ENCODE measurements at places on chromosomes 7 and 10.

DNA sequence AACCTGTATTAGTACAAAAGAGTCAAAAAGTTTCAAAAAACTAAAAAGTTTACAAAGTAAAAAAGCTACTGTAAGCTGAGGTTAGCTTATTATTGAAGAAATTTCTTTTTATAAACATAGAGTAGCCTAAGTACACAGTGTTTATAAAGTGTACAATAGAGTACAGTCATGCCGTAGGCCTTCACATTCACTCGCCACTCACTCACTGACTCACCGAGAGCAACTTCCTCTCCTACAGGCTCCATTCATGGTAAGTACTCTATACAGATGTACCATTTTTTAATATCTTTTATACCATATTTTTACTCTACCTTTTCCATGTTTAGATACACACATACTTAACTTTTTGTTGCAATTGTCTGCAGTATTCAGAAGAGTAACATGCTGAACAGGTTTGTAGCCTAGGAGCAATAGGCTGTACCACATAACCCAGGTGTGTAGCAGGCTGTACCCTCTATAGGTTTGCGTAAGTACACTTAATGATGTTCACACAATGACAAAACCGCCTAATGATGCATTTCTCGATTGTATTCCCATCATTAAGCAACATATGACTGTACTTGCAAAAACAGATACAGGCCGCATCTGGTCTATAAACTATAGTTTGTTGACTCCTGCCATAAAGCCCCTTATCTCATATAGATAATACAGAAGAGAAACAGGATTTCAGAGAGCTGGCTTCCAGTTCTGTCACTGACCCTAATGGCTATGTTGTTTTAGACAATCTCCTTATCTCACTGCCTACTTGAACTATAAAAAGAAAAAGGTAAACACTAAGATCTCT lies 438.8 kb downstream of the HTR7 start:
- no peak for DNase-seq

DNA sequence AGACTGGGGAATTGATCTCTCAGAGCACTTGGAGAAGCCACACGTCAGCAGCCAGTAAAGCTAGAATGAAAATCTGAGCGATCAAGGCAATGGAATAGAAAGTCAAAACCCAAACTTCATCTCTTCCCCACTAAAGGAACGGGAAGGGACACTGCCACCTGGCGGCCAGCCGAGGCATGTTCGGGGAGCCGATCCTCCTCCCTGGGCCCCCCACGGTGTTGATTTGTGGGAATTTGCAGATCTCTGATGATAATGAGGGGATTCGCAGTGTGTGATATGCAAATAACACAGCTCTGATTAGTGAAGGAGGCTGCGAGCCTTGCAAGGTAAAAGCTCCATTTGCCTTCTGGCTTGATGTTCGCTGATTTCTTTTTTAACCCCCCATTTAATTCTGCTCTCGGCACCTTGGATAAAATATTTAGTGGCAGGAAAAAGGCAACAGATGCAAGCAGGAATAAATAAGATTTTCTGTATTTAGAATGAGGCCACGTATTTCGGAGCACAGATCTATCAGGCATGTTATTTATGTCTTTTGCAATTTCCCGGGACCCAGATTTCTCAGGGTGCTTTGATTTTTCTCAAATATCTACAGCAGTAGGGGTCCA lies 258.6 kb downstream of the PAXIP1 start:
- peak; percentile 15 for DNase-seq

DNA sequence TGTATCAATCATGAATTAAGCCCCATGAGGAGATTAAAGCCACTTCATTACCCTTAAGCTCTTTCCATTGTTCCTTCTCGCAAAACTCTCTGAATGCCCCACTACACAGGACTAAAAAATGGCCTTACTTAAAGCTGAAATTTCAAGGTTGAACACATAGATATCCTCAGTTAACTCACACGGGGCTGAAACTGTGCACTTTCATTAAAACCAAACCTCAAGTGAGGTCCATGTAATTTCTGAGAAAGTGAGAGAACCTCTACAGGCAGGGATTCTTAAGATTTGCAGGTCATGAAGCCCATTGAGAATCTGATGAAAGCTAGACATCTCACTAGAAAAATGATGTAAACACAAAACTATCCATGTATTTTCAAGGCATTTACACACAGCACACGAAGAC lies 15.9 kb downstream of the DENND11 start:
- no peak for DNase-seq

DNA sequence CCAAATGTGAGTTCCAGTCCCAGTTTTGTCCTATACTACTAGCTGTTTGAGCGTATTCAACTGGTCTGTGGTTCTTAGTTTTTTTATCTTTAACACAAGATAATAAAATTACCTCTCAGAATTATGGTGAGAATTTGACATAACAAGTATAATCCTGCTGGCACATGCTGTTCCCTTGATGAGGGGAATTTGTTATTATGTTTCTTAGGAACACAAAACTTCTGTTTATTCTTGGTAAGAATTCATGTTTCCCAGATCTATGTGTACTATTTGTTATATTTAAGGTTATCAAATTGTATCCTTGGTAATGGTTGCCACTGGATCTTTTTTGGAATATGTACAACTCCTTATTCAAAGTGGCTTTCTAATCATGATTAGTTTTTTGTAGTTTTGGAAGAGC lies 335.6 kb downstream of the ADK start:
- DNase-seq, result no peak

- DNase-seq, result no peak
These were observed 89.5 kb upstream of the ANKRD30A start for GRCh38 chr10:37035853-37036252.
